ENCODE measurements at places on chromosomes 4 and X.

DNA sequence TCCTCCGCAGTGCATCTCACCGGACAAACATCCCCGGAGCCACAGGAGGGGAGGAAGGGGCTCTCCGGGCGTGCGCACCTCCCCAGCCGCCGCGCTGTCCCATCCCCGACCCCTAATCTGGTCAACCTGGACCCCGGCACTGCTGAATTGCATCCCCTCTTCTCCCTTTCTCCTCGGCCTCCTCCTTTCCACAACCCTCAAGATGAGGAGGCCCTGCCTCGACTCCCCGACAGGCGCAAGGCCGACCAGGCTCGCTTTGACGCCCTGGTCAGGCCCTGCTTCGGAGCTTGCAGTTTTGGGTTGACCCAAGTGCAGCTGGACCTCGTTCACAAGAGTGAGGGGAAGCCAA, 2.3 kb downstream of the PDGFRA start:
- no peak for DNase-seq

DNA sequence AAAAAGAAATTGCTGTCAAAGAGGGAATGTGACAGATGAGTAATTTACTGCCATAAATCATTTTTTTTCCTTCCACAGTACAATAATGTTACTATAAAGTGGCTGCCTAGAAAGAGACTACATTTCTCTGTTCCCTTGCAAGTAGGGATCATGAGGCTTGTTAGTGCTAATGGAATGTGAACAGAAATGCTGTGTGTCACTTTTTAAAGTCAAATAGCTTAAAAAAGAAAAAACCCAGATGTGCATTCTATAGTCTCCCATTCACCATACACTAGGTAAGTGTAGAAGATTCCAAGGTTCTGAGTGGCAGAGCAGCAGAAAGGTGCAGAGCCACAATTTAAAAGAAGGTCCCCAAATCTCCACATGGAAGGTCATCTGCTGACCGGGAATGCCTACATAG, 328.4 kb downstream of the CAMK2D start:
- no peak for DNase-seq

DNA sequence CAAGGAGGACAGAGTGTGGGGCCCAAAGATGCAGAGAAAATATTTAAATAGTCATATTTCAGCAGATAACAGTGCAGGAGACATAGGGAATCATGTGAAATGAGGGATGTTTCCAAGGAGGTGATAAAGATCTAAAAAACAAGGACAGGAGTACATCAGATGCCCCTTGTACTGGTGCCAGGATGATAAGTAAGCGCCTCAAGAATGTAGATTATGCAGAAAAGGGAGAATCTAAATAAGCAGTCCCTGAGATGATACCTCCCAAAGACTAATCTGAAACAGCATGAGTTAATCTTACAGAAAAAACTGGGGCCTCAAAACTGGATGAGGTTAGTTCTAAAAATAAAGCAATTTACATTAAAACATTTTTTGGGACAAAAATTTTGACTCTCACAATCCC, 136.1 kb upstream of the WDFY3 start:
- DNase-seq, result no peak

GRCh38 chrX:137748827-137749226, 182.9 kb downstream of the ZIC3 start:
- no peak for DNase-seq

GRCh38 chrX:130395341-130395740, 6.4 kb upstream of the RBMX2 start:
- DNase-seq, result no peak

DNA sequence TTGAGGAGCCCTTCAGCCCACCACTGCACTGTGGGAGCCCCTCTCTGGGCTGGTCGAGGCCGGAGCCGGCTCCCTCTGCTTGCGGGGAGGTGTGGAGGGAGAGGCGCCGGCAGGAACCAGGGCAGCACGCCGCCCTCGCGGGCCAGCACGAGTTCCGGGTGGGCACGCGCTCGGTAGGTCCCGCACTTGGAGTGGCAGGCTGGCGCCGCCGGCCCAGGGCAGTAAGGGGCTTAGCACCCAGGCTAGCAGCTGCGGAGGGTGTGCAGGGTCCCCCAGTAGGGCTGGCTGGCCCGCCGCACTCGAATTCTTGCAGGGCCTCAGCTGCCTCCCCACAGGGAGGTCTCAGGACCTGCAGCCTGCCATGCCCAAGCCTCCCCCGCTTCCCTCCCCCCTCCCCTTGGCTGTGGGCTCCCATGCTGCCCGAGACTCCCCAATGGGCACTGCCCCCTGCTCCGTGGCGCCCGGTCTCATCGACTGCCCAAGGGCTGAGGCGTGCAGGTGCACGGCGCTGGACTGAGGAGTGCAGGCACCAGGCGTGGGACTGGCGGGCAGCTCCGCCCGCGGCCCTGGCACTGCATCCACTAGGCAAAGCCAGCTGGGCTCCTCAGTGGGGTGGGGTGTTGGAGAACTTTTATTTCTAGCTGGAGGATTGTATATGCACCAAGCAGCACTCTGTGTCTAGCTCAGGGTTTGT, 127.5 kb downstream of the DCK start:
- DNase-seq, result no peak

- DNase-seq, result no peak
Observed at GRCh38 chr4:159051245-159052071, 51.4 kb upstream of the RAPGEF2 start.

DNA sequence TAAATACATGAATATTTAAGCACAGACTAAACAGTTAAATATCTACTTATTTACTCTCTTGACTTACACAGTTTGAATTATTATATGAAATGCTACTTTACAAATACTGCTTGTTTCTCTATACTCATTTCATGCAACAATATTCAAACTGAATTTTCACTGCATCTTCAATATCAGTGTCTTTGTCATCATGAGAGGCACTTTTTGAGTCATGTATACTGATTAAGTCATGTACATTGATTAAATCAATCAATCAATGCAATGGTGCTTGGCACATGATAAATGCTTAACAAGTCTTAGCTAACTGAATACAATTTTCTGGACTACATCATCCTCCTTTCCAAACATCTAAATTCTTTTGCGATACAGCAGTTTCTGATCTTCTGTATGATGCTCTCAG, 67.1 kb downstream of the CHM start:
- DNase-seq, result no peak

DNA sequence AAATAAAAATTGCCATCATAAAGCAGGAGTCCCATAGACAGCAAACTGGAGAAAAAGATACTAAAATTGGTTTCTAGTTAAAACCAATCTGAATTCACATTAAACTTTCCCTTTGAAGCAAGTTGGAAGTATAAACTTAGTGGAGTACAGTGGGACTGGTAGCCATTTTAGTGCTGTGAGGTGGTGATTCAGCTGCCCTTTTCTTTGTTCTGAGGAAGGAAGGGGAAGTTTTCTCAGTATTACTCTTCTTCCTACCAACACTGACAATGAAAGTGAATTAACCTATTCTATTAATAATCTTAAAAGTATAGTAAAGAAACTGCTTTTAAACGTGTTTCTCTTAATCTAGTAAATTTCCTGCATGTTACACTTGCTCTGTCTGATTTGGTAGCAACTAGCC, 36.7 kb downstream of the SLC9A6 start:
- no peak for DNase-seq

DNA sequence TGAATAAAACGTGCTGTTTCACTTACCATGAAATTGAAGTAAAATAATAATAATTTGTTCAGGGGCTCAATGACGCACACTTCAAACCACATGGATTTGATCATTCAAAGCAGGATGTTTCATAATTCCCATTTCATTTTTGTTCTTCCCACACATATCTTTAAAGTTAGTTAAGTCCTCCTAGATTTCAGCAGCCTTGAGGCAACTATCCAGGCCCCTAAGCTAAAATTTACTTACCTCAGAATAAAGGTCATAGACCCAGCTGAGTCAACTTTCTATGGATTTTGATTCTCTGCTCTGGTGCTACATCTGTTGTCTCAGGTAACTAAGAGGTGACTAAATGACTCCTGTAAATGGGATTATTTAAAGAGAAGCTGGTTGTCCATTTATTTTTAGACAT, 25.0 kb downstream of the GPR174 start:
- DNase-seq, result no peak

GRCh38 chr4:57605376-57605775, 495.2 kb upstream of the IGFBP7 start:
- DNase-seq, result no peak

DNA sequence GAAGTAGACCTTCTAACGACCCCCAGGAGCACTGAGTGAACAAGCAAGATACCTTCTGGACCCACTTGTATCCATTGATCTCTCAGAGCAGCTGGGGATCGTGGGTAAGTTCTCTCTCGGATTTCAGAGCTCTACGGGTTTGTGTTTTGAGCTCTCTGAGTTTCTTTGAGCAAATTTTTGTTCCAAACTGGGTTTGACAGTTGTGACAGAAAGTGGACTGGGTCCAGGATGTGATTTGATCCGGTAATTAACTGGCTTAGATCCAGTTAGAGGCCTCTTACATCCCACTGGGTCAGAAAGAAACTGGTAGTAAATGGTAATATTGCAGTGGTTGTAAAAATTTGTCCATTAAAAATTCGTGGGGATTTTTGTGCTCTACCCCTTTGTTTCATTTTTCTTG, 459.2 kb downstream of the INPP4B start:
- no peak for DNase-seq

DNA sequence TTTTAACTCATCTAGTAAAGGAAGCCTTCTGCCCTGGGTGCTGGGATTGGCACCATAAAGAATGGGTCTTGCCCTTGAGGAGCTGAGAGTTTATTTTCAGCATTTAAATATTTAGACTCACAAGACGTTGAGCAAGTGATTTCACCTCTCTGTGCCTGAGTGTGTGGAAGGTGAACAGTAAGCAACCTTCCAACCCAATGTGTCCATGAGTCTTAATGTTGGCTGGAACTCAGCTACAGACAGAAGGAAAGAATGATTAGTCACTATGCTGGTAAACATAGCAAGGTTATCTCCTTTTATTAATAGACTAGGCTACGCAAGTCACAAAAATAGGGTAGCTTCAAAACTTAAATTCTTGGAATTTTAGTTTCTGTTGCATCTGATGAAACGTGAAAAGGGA, 277.4 kb upstream of the GATB start:
- DNase-seq, result no peak

DNA sequence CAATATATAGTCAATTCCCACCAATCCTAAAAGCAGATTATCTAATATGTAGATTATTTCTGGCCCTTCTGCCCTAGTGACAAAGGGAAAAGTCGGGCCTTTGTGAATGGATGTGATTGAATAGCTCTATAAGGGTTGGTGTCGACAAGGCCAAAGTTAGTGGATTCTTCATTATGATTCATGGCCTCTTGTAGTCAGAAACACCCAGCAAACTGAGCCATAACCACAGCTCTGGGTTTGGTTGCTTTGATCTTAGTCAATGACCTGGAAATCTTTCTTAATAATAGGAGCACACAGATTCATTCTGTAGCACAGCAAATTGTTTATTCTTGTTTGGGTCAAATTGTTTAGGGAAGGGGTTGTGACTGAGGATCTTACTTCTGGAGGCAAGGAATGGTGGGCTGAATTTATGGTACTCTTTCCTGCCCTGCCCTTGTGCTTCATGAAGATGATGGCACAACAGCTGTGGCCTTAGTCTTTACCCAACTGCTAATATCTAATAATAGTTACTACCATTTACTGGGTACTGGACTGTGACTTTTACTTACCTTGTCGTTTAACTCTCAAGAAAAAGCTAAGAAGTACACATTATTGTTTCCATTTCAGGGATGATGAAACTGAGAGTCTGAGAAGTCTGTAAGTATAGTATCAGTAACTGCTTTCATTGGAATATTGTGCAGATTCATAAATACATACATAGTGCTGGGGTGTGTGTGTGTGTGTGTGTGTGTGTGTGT, 74.0 kb downstream of the AFF2 start:
- no peak for DNase-seq

DNA sequence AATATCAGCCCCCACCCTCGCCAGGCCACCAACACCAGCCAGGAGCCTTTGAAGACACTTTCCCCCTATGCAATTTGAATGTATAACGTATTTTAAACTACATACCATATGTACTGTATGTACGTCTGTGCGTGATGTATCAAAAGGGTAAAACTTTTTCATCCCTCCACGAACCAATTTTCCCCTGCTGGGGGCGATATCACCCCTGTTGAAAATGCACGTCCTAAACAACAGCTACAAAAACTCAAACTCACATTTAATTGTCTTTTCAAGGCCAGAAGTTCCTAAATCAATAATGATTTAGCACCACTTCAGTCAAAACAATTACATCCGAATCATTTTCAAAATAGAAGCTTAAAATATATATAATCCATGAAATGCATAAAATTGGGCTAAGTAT, 1.4 kb downstream of the VEGFD start:
- no peak for DNase-seq

- no peak for DNase-seq
Observed at GRCh38 chr4:38161208-38162113, 201.3 kb downstream of the PTTG2 start.

DNA sequence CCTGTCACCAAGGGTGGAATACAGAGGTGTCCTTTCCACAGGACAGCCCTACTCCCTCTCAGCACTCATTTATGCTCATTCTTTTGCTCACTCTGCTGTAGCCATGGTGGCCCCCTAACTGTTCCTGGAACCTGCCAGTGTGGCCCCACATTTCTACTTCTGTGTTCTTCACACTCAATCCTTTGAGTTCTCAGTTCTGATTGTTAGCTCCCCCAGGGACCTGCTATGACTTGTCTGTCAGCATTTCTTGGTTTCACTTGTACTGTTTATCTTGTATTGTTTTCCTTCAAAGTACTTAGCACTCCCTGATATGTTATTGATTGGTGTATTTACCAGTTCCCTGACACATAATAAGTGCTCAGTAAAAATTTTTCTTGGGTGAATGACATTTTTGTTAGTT, 14.9 kb downstream of the VBP1 start:
- DNase-seq, result no peak

DNA sequence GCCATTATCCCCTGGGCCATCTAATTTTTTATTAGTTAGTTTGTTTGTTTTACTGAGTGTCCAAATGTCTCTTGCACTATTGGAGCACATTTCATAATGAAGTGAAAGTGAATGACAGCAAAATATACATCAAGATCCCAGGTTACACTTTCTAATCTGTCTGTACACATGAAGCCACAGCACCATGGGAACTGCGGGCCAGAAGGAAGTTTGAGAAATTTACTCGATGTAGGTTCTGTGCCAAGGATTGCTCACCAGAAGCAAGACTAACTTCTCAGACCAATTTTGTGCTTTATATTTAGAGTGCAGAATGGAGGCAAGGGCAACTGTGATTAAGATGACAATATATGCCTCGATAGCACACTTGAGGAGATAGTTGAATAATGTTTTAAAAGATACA, 258.0 kb downstream of the COL25A1 start:
- DNase-seq, result no peak
